ENCODE measurements at places on chromosomes 5 and 9.

- H3K36me3 ChIP-seq, result no peaks in the 10 kb centered on the region
- H3K4me1 ChIP-seq, result peaks cover 43% of the 10 kb centered on the region
- no peak overlapping the region for H3K27ac ChIP-seq
- H3K4me3 ChIP-seq, result no peak overlapping the region
- H3K27me3 ChIP-seq, result no peaks in the 10 kb centered on the region
Measured at GRCh38 chr5:56047448-56047847, 52.7 kb upstream of the IL6ST start.

DNA sequence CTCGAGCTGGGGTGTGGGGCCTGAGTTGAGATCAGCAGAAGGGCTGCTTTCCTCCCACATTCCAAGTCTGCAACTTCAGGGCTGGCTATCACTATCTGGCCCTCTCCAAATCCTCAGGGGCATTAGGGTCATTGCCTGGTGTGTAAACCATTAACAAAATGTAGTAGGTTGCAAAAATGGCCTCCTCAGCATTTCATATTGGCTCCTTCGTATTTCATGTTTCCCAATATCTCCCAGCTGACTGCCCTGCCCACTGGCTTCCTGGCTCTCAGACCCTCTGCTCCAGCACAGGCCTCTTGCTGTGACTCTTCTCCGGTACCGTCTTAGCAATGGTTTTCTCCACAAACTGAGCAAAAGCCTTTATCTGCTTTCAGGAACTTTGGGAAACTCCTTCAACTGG is 113.8 kb downstream of the GADD45G start:
- no peak overlapping the region for H3K27ac ChIP-seq
- H3K4me1 ChIP-seq, result peaks cover 12% of the 10 kb centered on the region
- no peak overlapping the region for H3K4me3 ChIP-seq
- no peaks in the 10 kb centered on the region for H3K36me3 ChIP-seq
- no peak for DNase-seq

GRCh38 chr5:124921694-124922093 is 175.3 kb upstream of the ZNF608 start:
- H3K27me3 ChIP-seq, result no peaks in the 10 kb centered on the region
- H3K4me3 ChIP-seq, result no peak overlapping the region
- DNase-seq, result no peak
- no peaks in the 10 kb centered on the region for H3K4me1 ChIP-seq

DNA sequence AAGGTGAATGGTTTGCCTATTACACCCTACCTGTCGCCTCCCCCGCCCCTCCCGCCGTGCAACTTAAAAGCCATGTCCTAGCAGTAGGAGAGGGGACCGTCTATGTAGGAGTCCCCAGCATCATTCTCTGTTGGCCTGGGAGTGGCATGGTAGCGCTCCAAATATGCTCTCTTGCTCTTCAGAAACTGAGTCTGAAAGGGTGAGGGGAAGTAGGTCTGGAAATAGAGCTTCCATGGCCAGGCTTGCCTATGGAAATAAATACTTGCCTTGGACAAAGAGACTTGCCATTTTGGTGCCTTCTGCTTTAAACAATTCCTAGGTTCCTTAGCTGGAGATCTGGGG is 1.4 kb downstream of the RGS7BP start:
- no peak overlapping the region for H3K27ac ChIP-seq
- H3K4me3 ChIP-seq, result no peak overlapping the region
- peaks cover 32% of the 10 kb centered on the region for H3K27me3 ChIP-seq
- no peak for DNase-seq
- H3K4me1 ChIP-seq, result no peaks in the 10 kb centered on the region
- no peaks in the 10 kb centered on the region for H3K36me3 ChIP-seq

GRCh38 chr9:127899128-127899943 is at the start of gene ST6GALNAC6:
TSS of gene ST6GALNAC6 (minus strand) at chr9:127899603. CDS start at chr9:127897981, 1,622 bp downstream.
- peaks cover 21% of the 10 kb centered on the region for H3K4me1 ChIP-seq
- peak within 1 kb of the TSS; percentile 58 for H3K27ac ChIP-seq
- H3K36me3 ChIP-seq, result peaks cover 23% of the 10 kb centered on the region
- H3K27me3 ChIP-seq, result no peaks in the 10 kb centered on the region
- H3K4me3 ChIP-seq, result peak within 1 kb of the TSS; percentile 65

- no peaks in the 10 kb centered on the region for H3K36me3 ChIP-seq
- H3K4me1 ChIP-seq, result no peaks in the 10 kb centered on the region
- no peak overlapping the region for H3K27ac ChIP-seq
Measured at GRCh38 chr5:61599370-61600122, 267.5 kb downstream of the ZSWIM6 start.

DNA sequence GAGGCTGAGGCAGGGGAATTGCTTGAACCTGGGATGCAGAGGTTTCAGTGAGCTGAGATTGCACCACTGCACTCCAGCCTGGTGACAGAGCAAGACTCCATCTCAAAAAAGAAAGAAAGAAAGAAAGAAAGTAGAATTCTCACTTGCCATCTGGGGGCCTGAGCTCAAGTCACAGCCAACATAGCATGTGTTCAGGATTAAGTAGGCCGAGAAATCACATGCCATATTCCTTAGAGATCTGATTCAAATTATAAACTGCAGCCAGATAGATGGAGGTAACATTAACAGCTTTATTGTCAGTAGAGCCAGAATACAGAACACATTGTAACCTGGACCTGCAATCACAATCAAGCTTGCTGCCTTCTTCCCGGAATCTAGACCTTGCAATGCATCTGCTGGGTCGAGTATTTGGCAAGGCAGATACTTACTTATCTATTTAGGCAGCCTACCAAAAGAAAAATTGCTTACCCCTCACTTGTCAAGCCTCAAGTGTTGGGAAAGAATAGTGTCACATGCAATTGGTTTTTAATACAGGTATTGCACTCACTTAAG is 173.7 kb downstream of the CPLANE1 start:
- H3K36me3 ChIP-seq, result peaks cover 2% of the 10 kb centered on the region
- no peaks in the 10 kb centered on the region for H3K4me1 ChIP-seq
- H3K27me3 ChIP-seq, result no peaks in the 10 kb centered on the region
- H3K27ac ChIP-seq, result no peak overlapping the region

- H3K27me3 ChIP-seq, result peaks cover 5% of the 10 kb centered on the region
- no peaks in the 10 kb centered on the region for H3K4me1 ChIP-seq
- no peak overlapping the region for H3K27ac ChIP-seq
- H3K4me3 ChIP-seq, result no peak overlapping the region
- no peak for DNase-seq
Measured at GRCh38 chr5:57779383-57780223, 297.0 kb upstream of the ACTBL2 start.

DNA sequence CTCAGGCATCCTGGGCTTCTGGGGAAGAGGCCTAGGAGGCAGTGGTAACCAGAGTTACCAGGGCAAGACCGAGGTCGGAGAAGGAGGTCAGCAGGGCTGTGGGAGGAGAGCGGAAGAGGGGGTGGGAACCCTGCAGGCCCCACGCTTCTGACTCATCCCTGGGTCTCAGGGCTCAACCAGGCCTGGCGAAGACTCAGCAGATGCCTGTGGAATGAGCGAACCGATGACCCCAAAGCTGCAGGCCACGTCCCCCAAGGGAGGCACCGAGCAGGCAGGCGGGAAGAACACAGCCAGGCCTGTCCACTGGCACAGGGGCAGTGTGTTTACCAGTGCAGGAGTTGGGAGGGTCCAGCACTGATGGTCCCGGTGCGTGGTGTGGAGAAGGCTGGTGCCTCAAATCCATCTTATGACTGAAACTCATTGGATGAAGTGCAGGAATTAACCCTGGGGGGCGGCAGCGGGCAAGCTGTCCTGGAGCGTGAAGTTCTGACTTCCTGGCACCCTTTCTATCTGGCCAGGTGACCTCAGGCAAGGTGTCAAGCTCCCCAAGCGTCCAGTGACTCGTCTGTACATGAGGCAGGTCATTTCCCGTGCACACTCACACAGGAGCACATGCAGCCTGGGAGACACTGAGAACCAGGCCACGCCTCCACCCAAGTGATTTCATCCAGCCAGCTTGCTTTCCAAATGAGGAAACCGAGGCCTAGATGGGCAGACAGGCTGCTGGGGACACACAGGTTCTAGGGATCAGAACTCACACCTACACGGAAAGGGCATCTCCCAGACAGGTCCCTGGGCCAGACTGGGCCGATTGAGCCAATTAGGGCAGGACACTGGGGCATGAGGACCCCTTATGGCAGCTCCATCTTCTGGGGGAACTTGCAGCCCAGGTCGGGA is 69.1 kb downstream of the ADAMTS2 start:
- no peak overlapping the region for H3K4me3 ChIP-seq
- H3K27ac ChIP-seq, result no peak overlapping the region
- no peaks in the 10 kb centered on the region for H3K36me3 ChIP-seq
- no peaks in the 10 kb centered on the region for H3K4me1 ChIP-seq
- H3K27me3 ChIP-seq, result peaks cover 9% of the 10 kb centered on the region

- H3K27ac ChIP-seq, result peak within 1 kb of the TSS; percentile 94
- H3K27me3 ChIP-seq, result no peaks in the 10 kb centered on the region
- peaks cover 8% of the 10 kb centered on the region for H3K4me1 ChIP-seq
- DNase-seq, result peak; percentile 97
Measured at GRCh38 chr9:112717661-112718331, at the start of gene INIP. TSS of gene INIP (minus strand) at chr9:112718117. CDS start at chr9:112716485, 1,632 bp downstream.

DNA sequence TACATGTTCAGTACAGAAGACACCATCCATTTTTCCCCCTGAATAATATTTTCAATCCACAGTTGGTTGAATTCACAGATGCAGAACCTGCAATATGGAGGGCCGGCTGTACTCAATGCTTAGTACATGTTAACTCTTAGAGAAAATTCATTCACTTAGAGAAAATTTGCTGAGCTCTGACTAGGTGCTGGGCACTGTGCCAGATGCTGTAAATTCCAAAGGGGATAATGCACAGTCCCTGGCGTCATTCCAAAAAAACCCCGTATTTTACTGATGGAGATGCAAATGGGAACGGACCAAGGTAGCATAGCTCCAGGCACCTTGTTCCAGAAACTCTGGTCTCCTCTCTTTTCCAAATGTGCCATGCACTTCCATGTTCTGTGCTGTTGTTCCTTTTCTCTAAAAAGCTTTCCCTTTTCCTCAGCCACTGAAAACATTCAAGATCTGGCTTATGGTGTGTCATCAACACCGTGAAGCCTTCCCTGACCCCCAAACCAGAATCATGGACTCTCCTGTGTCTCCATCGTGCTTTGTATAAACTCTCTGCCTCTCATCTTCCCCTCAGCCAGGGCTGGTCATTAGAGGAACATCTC is 55.7 kb upstream of the COL15A1 start:
- no peaks in the 10 kb centered on the region for H3K4me1 ChIP-seq
- peaks cover 16% of the 10 kb centered on the region for H3K27me3 ChIP-seq
- no peak overlapping the region for H3K27ac ChIP-seq

DNA sequence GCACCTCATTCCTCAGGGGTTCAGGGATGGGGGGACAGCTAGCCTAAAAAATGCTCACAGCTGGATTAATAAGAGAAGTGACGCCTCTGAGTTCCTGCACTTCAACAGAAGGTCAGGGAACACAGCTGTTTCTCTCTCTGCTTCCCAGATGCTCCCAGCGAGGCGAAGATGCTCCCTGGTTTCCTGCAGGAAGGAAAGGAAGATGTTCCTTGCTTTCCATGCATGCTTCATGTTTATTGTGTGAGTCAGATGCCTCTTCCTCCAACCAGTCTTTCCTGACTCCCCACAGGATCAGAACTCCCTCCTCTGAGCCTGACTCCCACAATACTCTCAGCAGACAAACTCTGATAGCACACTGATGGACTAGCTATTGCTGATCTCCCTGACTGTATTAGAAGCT is 71.9 kb downstream of the MFAP3 start:
- DNase-seq, result no peak
- H3K4me1 ChIP-seq, result no peaks in the 10 kb centered on the region
- H3K4me3 ChIP-seq, result no peak overlapping the region
- H3K36me3 ChIP-seq, result no peaks in the 10 kb centered on the region
- H3K27ac ChIP-seq, result no peak overlapping the region
- H3K27me3 ChIP-seq, result no peaks in the 10 kb centered on the region

DNA sequence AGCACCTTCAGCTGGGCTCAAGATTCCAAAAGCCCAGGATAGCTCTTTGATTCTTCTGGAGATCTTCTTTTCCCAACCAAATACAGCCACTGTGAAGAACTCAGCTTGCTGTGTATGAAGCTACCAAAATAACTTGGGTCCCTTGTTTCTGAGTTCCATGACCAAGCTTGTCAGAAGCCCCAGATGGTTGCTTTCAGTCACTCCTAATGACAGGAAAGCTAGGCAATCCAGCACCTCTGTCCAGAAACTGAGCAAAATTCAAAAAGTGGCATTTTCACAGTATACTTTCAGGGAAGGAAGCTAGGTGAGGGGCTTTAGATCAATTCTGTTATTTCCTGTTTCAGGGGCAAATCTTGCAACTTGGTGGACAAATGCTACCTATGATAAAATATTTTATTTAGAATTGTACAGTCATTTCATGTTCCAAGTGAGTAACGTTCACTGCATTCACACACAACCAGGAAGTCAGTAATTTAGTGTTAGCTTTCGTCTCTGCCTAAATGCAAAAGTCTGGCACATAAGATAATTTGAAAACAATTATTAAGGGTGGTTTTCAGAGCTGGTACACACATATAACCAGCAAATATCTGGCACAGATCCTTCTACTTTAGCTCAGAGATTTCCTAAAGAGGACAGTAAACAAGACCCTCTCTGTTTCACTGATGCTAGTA is 330.1 kb downstream of the GLIS3 start:
- H3K27me3 ChIP-seq, result no peaks in the 10 kb centered on the region
- H3K4me3 ChIP-seq, result no peak overlapping the region
- no peaks in the 10 kb centered on the region for H3K4me1 ChIP-seq
- H3K36me3 ChIP-seq, result no peaks in the 10 kb centered on the region
- no peak for DNase-seq
- no peak overlapping the region for H3K27ac ChIP-seq

- H3K27ac ChIP-seq, result no peak overlapping the region
- H3K4me3 ChIP-seq, result no peak overlapping the region
- no peaks in the 10 kb centered on the region for H3K36me3 ChIP-seq
- no peaks in the 10 kb centered on the region for H3K4me1 ChIP-seq
- no peak for DNase-seq
Measured at GRCh38 chr9:8221462-8221861, 421.9 kb upstream of the DMAC1 start.

GRCh38 chr5:132772291-132773070 is 4.6 kb downstream of the SEPTIN8 start:
- no peak overlapping the region for H3K27ac ChIP-seq
- H3K4me1 ChIP-seq, result no peaks in the 10 kb centered on the region
- no peaks in the 10 kb centered on the region for H3K36me3 ChIP-seq
- H3K4me3 ChIP-seq, result no peak overlapping the region

- no peak for DNase-seq
- no peak overlapping the region for H3K27ac ChIP-seq
- H3K4me3 ChIP-seq, result no peak overlapping the region
- H3K27me3 ChIP-seq, result no peaks in the 10 kb centered on the region
Measured at GRCh38 chr5:161471211-161471950, 75.1 kb downstream of the GABRB2 start.
